Activated CD4-positive, alpha-beta T cell treated with anti-CD3 and anti-CD28 coated beads, Interleukin-2, amount 10 ng/mL, durations not matched to agents 24 days and 14 days (primary cell): ENCODE measurements at places on chromosomes 13 and 19. TPM values are rescaled to one million over a fixed set of nuclear protein-coding genes. Genes with fewer than 3 reads are reported as not detected.

DNA sequence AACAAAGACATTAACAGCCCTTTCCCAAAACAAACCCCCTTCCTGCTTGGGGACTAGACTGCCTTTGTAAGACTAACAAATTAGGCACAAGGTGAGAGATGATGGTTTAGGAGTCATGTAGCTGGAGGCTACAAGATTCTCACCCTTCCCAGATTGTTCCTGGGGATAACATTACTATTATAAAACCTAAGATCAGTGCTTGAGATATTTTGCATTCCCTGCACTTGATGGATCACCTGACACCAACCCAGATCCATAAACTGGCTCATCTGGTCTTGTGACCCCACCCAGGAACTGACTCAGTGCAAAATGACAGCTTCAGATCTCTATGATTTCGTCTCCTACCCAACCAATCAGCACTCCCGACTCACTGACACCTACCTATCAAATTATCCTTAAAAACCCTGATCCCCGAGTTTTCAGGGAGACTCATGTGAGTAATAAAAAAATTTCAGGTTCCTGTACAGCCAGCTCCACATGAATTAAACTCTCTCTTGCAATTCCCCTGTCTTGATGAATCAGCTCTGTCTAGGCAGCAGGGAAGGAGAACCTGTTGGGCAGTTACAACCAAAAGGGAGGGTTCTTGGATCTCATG, 2.4 kb upstream of the ZNF616 start:
- no peak for DNase-seq

DNA sequence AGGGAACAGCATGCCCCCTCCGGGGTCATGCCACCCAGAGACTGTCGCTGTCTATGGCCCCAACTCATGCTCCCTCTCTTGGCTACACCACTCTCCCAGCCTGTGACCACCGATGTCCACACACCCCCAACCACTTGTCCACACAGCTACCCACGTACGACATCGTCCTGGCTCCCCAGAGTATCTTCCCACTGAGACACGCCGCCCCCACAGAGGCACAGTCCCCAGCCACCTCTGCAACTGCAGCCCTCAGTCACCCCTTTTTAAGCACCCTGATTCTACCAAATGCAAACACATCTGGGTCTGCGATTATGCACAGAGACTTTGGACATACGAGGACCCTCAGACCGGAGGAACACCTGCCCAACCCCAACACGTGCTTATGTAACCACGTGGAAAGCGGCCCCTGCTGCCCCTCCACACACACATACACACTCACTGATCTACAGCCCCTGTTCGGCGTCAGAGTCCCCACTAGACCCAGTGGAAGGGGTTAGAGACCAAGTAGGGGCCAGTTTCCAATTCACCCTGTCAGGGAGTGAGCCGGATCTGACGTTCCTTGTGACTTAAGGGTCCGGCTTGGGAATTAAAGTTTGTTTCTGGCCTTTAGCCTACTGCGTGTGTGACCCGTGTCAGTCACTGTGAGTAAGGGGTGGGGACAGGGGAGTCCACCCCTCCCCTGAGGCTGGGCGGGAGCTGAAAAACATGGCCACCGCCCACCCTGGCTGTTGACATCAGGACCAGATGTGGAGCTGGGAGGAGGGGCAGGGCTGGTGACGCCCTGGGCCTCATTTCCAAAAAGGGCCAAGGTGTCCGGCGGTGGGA, 11.9 kb upstream of the AXL start:
- no peak for DNase-seq

DNA sequence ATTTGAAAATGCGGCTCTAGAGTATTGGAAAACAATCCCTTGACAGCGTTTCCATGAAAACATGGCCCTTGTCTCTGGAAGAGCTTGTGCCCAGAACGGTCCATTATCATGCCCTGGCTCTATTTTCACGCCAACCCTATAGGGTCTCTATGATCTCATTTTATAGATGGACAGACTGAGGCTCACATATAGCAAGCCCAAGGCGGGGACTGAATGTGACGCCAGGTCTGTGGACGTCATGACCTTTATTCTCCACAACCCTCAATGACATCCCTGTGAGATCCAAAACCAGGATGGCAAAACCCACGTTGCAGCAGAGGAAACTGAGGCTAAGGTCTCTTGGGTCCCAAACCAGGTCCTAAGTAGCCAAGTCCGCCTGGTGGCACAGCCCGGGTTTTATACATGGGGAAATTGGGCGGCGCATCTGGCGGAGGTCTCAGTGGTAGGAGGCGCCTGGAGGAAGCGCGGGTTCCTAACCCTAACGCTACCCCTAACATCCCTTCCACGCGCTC, 425 bp upstream of the COLGALT1 start:
- no peak for DNase-seq

DNA sequence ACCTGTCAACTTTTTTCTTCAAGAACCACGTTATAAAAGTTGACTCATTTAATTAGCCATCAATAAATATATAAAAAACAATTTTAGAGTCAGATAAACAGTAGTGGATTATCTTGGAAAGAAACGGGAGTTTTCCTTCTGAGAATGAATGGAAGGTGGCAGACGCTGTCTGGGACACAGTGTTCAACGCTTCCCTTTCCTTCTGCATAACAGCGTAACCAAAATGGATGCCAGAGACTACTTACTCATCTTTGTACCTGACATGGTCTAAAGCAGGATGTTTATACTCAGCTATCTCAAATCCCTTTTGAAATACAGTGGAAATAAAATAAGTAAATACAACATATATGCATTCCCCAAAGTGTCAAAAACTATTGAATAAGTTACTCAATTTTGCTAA, 195.2 kb downstream of the LHFPL6 start:
- DNase-seq: no peak

Gene GNG7
- 0.07 and 0.09 TPM in 2 replicates for total RNA-seq

Gene CEACAM3
- total RNA-seq: not detected in 2 replicates

GRCh38 chr13:24225930-24226329, 65.4 kb downstream of the SPATA13 start:
- no peak for DNase-seq

- no peak for DNase-seq
Measured at GRCh38 chr19:34363094-34363493, 1.9 kb upstream of the GPI start.
